ENCODE measurements at places on chromosomes 12 and 14. TPM values are rescaled to one million over a fixed set of nuclear protein-coding genes. Genes with fewer than 3 reads are reported as not detected.

The MMP19 gene
- not detected for total RNA-seq

DNA sequence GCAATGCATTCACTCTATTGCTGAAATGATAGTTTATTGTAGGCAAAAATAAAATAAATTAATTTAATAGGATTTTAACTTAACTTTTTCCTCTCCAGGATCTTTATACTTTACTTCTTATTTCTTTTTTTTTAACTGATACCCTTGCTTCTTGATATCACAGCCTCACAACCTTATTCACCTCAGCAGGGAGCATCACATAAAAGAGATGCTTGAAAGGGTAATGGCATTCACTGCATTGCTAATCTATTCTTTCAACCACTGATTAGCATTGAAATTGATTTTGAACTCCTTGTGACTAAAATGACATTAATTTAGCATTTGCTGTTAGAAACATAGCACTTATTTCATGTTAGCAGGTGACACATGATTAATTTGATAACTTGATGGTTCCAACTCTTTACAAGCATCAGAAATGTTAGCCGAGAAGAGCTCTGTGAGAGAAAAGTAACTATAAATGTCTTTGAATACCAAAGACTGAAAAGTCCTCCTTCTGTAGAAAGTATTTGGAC is 689.5 kb upstream of the MGAT4C start:
- DNase-seq: no peak

GRCh38 chr12:105226219-105226618 is 9.8 kb downstream of the APPL2 start:
- DNase-seq: no peak

DNA sequence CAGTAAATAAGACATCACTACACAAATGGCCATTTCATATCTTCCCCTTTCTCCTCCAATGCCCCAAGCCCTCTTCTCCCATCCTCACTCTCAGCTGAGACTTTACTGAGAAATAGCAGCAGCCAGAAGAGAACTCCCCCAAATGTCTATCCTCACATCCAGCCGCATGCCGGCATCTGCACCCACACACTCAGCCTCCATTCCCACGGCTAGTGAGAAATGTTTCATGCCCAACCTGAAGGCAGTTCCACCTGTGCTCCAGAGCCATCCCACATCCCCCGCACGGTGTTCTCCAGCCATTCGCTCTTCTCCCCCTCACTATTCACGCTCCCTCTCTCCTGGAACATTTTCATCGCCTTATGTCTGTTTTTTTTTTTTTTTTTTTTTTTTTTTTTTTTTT is 208.7 kb upstream of the DIO3 start:
- no peak for DNase-seq

The OR11G2 gene
- total RNA-seq: not detected
